ENCODE measurements at places on chromosomes 7 and 10.

GRCh38 chr7:147595042-147595441, 995.5 kb upstream of the C7orf33 start:
- no peak for DNase-seq

GRCh38 chr7:139714163-139714901, 63.5 kb downstream of the HIPK2 start:
- DNase-seq = peak; percentile 52

DNA sequence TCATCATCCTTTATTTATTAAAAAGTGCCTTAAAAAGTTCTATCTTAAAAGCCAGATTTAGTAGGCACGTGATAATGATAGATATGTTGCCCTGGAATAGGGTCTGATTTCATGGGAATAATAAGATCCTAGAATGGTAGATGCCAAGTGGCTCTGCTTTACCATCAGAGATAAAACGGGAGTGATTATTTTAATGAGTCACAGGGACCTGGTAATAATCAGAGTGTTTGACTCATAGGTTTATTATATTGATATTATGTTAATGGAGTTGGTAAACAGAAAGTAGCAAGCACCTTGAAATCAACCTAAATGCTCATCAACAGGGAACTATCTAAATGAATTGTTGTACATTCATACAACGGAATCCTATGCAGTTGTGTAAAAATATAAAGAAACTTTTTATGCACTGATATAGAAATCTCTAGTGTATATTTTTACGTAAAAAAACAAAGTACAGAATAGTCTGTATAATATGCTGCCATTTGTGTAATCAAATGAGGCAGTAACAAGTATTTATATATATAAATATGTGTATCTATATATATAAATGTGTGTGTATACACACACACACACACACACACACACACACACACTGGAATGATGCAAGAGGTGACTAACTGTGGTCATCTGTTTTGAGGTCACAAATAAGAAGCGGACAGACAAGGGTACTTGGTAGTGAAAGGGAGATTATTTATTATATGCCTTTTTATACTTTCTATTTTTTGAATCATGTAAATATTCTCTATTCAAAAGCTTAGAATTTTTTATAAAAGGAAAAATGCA, 78.6 kb upstream of the DYNC1I1 start:
- DNase-seq = no peak

DNA sequence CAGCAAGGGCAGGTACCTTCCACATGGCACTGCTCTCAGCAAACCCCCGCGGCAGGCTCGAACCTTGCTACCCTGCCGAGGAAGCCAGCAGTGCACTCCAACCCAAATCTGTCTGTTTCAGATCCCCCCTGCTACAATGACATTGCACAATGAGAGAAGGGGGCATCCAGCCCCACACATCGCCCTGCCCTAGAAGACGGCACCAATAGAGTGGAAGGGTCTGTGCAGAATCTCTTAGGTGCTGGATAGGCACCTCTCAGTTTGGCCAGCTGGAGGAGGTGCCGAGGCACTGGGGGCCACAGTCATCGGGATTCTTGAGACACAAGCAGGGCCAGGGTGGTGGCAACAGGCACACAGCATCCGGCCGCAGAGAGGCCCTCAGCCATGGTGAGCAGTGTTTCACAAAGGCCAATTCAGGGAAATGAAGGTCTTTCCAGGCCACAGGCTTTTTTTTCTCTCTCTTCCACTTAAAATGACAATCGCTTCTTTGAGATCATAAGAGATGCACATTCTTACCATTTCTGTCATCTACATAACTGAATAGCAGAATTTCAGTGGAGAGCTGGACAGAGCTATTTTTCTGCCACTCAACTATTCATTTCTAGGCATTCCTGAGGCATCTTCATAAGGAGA, 281.3 kb downstream of the TNS3 start:
- DNase-seq = no peak

- peak; percentile 32 for DNase-seq
These were observed 528.9 kb downstream of the HTR7 start for GRCh38 chr10:90328896-90329295.

Measured in iPS-NIHi11 (cell line).